ENCODE measurements at places on chromosomes 12 and 14. TPM values are rescaled to one million over a fixed set of nuclear protein-coding genes. Genes with fewer than 3 reads are reported as not detected.

DNA sequence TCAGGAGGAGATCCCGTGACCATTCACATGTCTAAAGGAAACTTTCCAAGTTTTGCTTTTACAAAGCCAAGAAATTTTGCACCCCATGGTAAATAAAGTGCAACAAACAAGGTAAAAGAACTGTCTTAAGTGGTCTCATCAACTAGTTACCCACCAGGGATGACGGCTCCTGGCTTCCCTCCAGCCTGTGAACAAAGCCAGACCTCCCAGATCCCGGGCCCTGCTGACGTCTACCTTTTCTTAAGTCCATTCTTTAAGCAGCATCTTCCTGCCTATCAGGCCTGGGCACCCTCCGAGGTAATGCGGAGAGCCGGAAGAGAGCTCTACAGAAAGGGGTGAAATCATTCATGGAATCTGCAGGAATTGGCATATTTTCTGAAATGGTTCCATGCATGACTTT, 58.0 kb upstream of the DAAM1 start:
- no peak for DNase-seq

DNA sequence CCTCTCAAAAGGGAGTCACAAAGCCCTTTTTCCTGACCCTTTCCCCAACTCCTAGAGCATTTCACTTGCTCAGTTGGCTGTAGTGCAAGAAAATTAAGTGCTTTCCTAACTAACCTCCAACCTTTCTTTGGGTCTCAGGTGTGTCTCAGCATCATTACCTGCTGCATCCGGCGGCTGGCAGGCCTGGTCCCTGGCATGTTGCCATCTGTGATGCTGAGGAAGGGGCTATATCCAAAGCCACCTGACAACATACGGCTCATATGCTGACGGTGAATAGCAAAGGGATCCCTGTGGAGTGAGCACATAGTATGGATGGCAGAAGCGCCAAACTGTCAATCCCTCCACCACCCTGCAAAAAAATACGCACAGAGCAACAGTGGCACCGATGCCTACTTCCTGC, 1.2 kb downstream of the MLF2 start:
- no peak for DNase-seq

DNA sequence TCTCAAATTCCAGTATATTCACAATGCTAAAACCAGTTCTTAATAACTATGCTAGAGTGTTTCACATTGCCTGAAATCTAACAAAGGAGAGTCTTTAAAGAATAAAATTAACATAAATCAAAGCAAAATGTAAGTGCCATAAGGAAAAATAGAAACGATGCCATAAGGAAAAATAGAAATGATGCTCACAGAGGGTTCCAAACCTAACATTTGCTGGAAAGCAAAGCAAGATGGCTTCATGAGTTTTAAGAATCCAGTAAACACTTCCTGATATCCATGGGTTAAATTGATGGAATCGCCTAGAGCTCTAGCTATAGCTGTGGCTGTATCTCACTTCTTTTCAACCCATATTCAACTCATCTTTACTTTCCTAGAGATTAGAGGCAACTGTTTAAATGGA, 63.9 kb downstream of the GPR68 start:
- no peak for DNase-seq

GRCh38 chr14:85911044-85911443, 381.1 kb downstream of the FLRT2 start:
- no peak for DNase-seq

DNA sequence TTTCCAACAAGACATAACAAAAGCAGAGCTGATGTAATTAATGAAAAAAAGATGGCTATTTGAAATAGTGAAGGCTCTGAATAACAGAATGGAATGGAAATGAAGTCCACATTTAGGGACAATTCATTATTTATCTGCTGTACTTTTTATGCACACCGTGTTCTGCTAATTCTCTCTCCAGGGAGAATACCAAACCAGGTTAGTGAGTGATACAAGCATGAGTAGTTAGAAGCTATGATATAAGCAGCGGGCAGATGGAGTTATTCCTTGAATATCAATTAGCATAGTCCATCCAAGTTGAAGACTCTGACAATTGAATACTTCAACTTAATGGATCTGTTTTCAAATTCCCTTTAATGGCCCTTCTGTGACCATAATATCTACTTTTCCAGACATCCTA, 162.1 kb upstream of the TMTC2 start:
- DNase-seq, result no peak

- no peak for DNase-seq
Observed at GRCh38 chr12:45974883-45975282, 15.5 kb downstream of the SCAF11 start.

DNA sequence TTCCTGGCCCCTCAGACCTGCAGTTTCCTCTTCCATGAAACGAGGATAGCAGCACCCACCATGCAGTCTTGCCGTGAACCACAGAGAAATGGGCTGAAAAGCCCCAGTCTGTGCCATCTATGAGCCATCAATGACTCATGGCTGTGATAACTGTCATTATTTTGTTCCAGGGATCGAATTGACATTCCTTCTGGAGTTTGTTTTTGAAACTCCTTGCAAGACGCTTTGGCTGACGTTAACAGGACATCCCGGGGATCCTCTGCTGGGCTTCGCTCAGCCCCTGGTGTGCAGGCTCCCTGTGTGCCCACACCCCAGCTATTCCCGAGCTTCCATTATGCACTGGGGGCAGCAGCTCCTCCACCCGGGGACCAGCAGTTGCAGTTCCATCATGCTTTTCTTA, 33.8 kb downstream of the MMAB start:
- DNase-seq, result no peak

GRCh38 chr14:103185051-103186029, 62.1 kb downstream of the TNFAIP2 start:
- DNase-seq, result no peak

The ING4 gene
- total RNA-seq, result 18.1 TPM

DNA sequence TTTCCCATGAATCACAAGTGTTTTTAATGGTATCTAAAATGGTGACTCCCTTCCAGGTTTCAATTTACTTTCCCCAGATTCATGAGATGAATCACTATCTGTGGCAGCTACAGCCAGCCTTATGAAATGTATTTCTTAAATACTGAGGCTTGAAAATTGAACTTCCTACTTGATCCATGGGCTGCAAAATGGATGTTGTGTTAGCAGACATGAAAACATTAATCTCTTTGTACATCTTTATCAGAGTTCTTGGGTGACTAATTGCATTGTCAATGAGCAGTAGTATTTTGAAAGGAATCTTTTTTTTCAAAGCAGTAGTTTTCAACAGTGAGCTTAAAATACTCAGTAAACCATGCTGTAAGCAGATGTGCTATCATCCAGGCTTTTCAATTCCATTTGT, 250.8 kb downstream of the SLC6A15 start:
- no peak for DNase-seq

DNA sequence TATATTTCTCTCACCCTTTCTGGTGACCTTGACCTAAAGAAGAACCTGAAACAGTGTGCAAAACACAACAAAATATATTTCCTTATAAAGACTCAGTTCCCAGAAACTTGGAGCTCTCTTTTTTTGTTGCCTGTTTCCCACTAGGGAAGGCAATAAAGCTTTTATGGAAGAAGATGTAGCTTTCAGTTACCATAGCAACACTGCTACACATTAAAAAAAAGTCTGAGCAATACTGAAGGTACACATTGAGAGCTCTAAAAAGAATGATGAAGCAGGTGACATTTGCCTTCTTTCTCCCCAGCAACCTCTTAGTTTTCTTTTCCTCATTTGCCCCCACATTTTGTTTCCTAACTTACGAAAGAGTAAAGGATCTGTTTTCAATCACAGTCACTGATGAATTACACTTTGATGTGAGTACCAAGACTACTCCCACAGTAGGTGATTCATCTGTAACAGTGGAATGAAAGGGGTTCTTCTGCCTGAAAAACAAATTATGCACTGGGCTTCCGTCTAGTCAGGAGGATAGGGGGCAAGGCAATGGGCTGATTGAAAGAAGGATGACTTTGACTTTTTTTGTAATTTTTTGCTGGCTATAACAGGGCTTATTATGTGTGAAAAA, 1.1 kb upstream of the CATSPERB start:
- DNase-seq, result no peak

The HOXC11 gene
- total RNA-seq, result not detected

DNA sequence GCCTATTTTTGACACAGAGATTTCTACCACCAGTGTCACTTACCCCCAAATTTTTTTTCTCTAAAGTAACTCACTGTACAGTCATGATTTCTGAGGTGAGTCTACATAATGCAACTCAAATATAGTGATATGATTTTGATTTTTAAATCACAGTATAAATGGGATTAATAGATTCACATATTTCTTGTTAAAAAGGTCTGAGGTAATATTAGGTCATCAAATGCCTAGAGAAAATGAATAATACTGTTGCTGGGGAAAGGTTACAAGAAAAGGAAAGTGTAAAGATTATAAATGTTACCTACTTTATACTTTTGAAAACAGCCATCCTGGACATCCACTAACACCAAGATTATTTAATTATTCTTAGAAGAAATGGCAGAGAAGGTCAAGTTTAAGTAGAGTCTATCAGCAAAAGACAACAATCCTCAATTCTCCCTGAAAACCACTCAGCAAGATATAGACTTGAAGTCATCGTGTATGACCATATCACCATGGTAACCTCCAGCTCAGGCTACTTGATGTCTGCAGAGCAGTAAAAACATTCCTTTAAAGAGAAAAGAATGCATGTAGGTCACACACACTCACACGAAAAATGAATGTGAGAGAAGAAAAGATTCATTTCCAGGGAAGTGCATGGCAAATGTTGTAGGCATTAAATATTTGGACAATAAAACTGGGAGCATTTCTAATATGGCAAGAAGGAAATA, 58.7 kb downstream of the CCDC59 start:
- no peak for DNase-seq

DNA sequence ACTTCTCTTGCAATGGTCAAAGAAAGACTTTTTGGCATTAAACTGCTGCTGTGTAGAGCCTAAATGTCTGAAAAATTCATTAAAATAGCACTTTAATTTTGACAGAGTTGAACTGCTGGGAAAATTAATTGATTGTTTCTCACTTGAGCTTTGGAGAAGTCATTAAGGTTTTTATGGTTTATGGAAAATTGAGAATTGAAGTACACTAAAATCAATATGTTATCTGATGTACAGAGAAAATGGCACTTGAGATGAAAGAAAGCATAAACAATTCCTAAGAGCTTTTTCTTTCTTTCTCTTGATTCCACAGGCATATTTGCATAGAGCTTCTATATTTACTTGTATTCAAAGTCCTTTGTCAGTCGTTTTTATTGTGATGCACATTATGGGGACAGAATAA, 188.5 kb upstream of the CAND1 start:
- no peak for DNase-seq

GRCh38 chr14:54866588-54866987, 36.0 kb downstream of the GCH1 start:
- DNase-seq, result no peak

The PTHLH gene
- total RNA-seq, result not detected

The NXPH4 gene
- total RNA-seq, result 0.11 TPM

DNA sequence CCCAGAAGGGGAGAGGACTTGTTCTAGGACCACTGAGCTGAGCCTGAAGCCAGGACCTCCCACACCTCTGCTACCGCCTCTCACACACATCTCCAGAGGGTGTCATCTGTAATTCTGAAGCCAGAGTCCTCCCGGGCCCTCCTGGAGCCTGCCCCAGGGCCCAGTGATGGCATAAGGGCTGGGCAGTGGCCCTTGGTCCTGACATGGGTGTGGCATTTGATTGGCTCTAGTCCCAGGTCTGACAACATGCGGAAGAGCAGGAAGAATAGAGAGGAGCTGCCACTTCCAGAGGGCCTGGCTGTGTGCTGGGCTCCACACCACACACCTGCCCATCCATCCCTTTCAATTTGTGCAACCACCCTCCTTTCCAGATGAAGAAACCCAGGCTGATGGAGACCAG, 144.3 kb upstream of the GSC start:
- DNase-seq, result no peak

The PLBD1 gene
- not detected for total RNA-seq
